Activated CD4-positive, alpha-beta T cell treated with anti-CD3 and anti-CD28 coated beads for 24 hours (primary cell): ENCODE measurements at places on chromosomes 5 and 9.
A peak's percentile ranks its signal among the peaks of the same experiment; 100 is the strongest.

- DNase-seq, result no peak
These were observed at the start of gene C1QTNF2 for GRCh38 chr5:160369990-160370712. Gene C1QTNF2, minus strand, starts transcription at chr5:160370626. Its CDS starts 15,615 bp downstream, at chr5:160355011.

- DNase-seq, result no peak
These were observed 9.4 kb downstream of the APTX start for GRCh38 chr9:32991897-32992594.

GRCh38 chr9:18331808-18332209 lies 142.1 kb upstream of the ADAMTSL1 start:
- DNase-seq, result no peak

DNA sequence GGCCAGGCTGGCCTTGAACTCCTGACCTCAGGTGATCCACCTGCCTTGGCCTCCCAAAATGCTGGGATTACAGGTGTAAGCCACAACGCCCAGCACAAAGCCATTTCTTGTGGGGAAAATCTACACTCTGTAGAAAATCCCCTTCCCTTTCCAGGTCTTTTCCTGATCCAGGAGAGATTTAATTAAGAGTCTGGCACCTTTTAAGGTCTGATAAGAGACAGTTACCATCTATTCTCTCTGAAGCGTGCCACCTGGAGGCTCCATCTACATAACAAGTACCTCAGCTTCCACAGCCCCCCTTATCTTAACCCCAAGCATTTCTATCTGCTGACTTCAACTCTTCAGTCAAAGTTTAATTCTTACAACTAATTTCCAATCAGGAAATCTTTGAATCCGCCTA lies 71.4 kb upstream of the CDK20 start:
- no peak for DNase-seq

- DNase-seq, result no peak
These were observed 163.3 kb upstream of the PPP1R2B start for GRCh38 chr5:156686796-156687195.

DNA sequence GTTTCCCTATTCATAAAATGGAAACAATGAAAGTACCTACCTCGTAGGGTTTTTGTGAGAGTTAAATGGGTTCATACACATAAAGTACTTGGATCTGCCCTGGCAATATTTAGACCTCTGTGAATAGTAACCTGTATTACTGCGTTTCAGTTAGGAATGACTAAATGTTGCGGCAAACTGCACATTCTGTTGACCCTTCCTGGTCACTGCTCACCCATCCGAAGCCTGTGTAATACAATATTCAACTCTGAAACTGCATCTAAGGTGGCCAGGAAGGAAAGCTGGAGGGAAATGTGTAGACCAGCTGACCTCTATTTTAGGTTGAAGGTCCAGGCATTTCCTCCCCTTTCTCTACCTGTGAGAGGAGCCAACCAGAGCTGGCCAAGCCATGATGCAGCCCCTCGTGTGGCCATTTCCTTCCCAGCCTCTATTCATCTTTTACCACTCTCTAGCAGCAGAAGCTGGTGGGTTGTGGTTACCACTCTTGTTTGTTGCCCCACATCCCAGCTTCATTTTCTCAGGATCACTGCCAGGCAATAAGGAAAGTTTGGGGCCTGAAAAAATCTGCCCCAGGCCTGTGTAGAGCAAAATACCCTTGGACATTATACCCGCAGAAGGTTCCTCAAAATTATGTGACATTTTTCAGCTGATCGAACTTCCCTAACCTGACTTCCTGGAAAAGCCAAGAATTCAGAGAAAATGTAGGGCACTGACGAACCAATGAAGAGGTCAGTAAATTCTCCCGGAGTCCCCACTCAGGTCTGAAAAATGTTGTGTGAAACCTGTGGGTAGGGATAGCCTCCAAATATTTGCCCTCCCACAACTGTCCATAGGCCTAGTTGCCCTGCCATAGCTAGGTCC lies 20.5 kb upstream of the PDCD1LG2 start:
- DNase-seq, result no peak

DNA sequence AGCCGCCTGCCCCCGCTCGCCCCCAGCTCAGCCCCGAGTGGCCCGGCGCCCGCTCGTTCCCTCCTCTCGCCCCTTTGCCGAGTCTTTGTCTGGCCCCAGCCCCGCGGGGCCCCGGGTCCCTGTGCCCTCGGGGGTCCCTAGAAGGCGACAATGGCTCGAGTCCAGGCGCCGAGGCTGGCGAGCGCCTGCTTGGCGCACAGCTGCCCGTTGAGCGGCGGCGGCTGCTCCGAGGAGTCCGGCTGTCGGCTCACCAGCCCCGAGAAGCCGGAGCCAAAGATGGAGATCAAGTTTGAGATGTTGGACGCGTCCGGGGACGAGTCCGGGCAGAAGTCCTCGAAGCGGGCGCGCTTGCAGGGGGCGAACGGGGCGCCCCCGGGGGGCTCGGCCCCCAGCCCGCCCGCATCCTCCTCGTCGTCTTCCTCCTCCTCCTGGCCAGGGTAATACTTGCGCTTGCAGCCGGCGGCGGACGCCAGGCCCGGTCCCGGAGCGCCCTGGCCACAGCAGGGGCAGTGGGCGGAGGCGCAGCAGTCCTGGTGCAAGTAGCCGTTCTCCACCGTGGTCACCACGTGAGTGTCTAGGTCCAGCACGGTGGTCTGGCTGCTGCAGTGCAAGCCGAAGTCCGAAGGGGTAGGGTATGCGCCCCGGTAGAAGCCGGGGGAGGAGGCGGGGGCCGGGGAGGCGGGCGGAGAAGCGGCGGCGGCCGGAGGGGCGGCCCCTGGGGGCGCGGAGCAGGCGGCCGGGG lies 1.2 kb downstream of the IER5L start:
- no peak for DNase-seq

DNA sequence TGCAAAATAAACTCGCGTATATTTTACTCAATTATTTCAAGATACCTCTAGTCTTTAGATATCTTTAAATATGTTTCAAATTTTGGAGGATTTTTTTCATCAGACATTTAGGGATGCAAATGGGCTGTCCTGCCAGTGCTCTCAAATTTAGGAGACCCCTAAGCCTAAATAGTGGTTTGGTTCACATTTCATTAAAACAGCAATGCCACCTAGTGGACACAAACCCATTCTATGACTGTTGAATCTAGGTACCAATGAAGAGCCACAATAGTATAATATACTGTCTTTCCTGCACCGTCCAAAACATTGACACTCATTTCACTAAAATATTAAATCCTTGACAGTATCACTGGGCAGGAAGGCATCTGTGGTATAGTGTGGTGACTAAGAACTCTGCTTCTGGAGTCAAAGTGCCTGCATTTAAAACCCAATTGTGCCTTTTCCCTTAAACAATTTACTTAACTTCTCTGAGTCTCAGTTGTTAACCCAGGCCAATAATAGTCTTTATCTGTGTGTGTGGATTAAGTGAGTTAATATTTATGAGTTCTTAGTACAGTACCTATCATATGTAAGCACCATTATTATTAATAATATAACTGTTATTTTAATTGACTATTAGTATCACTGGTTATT lies 148.0 kb downstream of the RORB start:
- DNase-seq, result no peak

- DNase-seq, result no peak
These were observed at the start of gene SH3TC2 for GRCh38 chr5:149063017-149063687. Gene SH3TC2, minus strand, starts transcription at chr5:149063062. Its CDS starts 40 bp downstream, at chr5:149063022.

GRCh38 chr9:75376680-75377254 lies 288.5 kb downstream of the OSTF1 start:
- no peak for DNase-seq

GRCh38 chr9:130382096-130382495 lies 62.7 kb upstream of the ASS1 start:
- no peak for DNase-seq

- no peak for DNase-seq
These were observed 237.9 kb downstream of the ISL1 start for GRCh38 chr5:51621156-51621555.

DNA sequence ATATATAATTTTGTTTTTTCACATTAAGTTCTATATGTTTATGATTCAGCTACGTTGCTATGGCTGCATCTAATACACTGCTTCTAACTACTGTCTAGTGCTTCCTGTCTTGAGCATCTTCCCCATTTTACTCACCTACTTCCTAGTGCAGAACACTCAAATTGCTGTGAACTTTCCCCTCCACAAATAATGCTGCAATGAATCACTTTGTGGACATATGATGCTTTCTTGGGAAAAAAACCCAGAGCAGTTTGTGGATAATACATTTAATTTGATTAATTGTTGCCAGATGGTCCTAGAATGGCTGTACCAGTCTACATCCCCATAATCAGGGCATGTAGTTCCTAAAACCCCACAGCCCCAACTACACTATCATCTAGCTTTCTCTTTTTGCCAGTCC lies 18.5 kb downstream of the CD180 start:
- DNase-seq, result no peak

DNA sequence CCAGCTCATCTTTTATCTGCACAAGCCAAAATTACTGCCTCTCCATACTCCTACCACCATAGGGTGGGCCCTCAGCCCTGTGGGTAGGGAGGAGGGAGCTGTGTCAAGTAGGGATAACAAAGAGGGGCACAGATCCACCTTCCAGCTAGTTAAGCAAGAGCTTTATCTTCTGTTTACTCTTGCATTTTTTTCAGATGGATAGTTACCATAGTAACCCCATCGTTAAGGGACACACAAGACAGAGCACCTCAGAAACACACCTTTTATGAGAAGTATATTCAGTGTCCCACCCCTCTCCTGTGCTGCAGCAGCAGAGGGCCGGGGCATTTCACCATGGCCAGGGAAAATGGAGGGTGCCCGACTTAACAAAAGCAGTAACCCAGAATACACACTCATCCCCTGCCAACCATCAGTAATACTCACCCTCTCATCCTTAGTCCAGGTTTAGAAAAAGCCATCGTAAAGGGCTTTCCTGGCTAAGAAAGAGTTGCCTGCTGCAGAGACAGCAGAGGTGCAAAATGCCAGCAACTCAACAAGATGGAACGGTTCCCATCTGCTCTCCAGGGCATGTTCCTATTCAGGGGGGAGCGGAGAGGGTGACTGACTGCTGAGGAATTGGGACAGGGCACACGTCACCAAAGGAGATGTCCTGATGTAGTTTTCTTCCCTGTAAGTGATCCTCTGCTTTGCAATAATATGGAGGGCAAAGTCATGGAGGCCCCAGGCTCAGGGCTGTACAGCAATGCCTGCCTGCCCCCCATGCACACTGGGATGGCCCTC lies 25.1 kb downstream of the MACROH2A1 start:
- DNase-seq, result no peak

DNA sequence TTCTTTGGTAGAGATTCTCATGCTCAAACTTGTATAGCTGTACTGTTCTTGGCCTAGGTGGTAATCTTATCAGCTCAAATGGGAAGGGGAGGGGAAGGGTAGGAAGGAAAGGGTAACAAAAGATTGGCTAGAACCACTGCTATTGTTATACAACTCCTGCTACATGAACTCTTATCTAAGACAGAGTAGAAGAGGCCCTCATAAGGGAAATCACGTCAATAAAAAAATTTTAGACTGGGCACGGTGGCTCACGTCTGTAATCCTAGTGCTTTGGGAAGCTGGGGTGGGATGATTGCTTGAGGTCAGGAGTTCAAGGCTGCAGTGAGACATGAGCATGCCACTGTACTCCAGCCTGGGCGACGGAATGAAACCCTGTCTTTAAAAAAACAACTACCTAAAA lies 15.9 kb downstream of the STOM start:
- no peak for DNase-seq

DNA sequence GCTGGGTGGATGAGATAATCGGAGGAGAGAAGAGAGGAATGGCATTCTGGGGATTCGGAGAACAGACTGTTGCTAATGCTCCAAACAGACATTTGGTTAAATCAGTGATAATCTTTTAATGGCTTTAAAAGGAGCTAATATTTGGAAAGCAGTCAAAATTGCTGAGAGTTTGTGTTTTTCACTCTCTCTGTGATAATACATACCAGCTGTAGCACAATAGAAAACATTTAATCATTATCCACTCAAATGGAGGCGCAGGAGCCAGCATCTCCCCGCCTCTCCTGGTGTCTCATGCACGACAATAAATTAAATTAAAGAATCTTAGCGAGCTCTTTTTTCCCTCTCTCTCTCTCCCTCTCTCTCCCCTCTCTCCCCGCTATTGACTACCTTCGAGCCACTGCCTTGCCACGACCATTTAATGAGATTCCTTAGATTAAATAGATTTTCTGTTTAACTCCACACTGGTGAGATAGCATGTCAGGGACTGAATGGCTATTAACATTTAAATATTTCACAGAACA lies 268.6 kb upstream of the MVB12B start:
- DNase-seq, result no peak

- DNase-seq, result no peak
These were observed 60.2 kb upstream of the PHYKPL start for GRCh38 chr5:178292826-178293205.

DNA sequence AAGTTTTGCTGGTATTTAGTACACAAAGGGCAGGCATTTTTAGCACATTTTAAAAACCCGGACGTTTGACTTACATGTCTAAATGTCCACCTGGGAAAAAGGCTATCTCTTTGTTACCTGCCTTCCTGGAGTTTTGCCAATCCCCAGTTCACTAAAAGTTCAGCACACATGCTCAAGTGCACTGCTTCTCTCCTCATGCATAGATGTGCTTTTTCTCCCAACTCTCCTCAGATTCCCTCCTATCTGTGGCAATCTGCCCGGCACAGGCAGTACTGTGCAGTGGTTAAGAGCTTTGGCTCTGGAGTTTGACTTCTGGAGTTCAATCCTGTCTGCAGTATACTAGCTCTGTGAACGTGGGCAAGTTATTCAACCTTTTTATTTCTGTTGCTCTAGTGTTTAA lies 8.3 kb upstream of the CCNO start:
- no peak for DNase-seq

- DNase-seq, result no peak
These were observed 155.1 kb upstream of the NR4A3 start for GRCh38 chr9:99666571-99666970.

DNA sequence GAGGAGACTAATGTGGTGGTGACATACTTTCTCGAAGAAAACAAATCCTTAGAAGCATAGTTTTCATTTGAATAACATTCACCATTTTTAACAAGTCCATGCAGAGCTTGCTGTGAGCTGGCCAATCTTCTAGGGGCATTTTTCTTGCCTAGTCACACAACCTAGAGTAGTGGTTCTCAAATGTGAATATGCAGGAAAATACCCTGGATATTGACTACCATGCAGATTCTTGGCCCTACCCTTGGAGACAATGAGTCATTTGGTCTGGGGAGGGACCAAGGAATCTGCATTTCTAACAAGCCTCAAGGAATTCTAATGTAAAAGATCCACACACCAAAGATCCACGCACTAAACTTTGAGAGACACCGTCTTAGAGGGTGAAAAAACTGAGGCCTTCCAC lies 23.5 kb downstream of the GDNF start:
- DNase-seq, result no peak

GRCh38 chr5:95718203-95718602 lies 12.9 kb upstream of the RHOBTB3 start:
- no peak for DNase-seq

GRCh38 chr9:120742951-120743416 lies 28.7 kb upstream of the MEGF9 start:
- no peak for DNase-seq

- DNase-seq, result peak; percentile 38
These were observed 93.4 kb downstream of the KCNIP1 start for GRCh38 chr5:170597109-170597751.

- no peak for DNase-seq
These were observed 171.4 kb downstream of the SGCD start for GRCh38 chr5:156498226-156498980.

GRCh38 chr5:42005561-42006153 lies 80.6 kb downstream of the FBXO4 start:
- DNase-seq, result no peak
